Stimulated activated naive CD8-positive, alpha-beta T cell treated with anti-CD3 and anti-CD28 coated beads, Interleukin-15, amount 100 ng/mL, for 72 hours (primary cell): ENCODE measurements at places on chromosomes 3 and 15.

- no peak for DNase-seq
Measured at GRCh38 chr3:74004386-74004785, 379.6 kb upstream of the PDZRN3 start.

- DNase-seq: no peak
Measured at GRCh38 chr3:194158942-194159439, 23.0 kb downstream of the HES1 start.

- no peak for DNase-seq
Measured at GRCh38 chr15:40418126-40418525, 12.5 kb downstream of the IVD start.

- DNase-seq: no peak
Measured at GRCh38 chr15:85164841-85165466, 183.3 kb downstream of the PDE8A start.
